Hindlimb muscle (tissue), 1 donor: ENCODE measurements at places on chromosomes 13 and 19.

GRCh38 chr19:39325778-39326665 lies 5.4 kb upstream of the LRFN1 start:
- no peak for DNase-seq

DNA sequence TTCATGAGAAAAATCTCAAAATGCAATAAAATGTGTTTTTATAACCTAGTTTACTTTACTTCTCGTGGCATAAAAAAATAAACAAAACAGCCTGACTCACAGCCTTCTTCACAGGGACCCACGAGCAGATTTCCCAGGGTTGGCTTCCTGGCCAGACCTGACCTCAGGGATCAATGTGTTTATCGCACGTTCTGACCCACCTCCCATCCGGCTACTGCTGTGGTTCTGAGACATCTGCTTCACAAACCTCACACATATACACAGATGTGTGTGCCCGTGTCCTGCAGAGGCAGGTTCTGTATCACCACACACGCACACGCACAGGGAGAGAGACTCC lies 118.3 kb downstream of the COL4A2 start:
- no peak for DNase-seq

DNA sequence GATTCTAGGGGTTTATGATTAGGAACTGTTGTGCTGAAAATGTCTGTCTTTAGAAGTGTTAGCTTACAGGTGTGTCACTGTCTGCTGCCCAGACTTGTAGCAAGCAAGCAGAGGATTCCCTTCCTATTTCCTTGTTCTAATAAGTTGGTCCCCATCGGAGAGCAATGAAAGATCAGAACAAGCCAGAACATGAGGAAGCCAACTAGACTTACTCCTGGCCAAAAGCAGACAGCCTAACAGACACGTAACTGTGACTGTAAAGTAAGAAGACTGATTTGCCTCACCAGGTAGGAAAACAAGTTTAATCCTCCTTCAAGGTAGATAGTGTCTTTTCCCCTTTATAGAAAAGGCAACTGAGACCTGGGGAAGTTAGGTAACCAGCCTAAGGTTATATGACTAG lies 12.5 kb downstream of the POLR1D start:
- DNase-seq, result no peak

GRCh38 chr13:113890774-113891480 lies 27.1 kb upstream of the GAS6 start:
- no peak for DNase-seq

- DNase-seq, result no peak
These were observed 19.6 kb downstream of the LILRB4 start for GRCh38 chr19:54682306-54682856.

DNA sequence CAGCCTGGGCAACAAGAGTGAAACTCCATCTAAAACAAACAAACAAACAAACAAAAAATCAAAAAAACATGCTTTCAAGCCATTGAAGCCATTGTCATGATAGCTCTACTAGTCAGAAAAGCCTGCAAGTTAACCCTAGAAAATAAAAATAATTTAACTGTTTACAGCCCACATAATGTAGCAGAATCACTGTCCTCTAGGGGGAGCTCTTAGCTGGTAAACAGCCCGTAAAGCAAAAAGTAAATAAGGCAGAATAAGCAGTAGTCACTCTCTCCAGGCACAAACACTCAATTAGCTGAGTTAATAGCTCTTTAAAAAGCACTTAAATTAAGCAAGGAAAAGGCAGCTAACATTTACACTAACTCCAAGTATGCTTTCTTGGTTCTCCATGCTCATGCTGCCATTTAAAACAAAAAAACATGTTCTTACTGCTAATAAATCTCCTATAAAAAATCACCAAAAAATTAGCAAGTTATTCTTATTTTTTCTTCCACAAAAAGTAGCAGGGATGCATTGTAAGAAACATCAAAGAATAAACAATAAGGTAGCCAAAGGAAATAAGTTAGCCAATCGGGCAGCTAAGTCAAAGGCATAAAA lies 11.3 kb downstream of the LILRB4 start:
- no peak for DNase-seq

DNA sequence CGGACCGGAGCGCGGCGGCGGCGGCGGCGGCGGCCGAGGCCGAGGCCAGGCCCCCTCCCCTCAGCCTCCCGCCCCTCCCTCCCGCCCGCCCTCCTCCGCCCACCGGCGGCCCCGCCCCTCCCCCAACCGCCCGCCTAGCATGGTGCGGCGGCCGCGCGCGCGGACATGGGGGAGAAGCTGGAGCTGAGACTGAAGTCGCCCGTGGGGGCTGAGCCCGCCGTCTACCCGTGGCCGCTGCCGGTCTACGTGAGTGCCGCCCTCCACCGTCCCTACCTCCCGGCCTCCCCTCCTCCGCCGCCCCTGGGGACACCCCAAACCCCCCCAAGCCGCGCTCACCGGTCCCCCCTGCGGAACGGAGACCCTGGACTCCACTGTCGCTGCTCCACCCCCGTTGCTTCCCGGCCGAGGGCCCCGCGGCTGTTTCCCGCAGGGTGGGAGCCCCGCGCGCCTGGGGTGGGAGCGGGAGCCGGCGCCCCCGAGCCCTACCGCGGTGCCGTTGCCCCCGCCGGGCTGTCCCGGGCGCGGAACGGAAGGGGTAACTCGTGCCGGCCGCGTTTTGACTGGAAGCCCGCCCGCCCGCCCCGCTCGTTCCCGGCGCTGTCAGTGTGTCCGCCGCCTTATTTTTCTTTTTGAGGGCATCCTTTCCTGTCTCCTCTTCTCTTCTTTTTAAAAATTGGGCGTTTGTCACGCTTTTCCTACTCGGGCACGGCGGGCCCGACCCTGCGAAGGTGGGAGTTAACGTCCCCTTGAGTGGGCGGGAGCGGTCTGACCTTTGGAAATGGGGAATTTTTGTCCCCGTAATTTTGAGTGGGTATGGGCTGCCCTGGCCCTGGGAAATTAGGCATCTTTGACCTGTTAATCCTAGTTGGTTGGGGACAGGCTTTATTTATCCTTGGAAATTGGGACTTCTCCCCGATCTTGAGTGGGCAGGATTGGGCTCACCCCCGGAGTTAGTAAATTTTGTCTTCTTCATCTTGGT lies 576 bp downstream of the DOT1L start:
- DNase-seq, result no peak

- DNase-seq, result peak; percentile 79
These were observed 13.3 kb downstream of the PLEKHF1 start for GRCh38 chr19:29678484-29679106.

GRCh38 chr19:36160821-36161596 lies 8.8 kb upstream of the COX7A1 start:
- DNase-seq, result no peak

GRCh38 chr13:75226733-75227435 lies 255.1 kb downstream of the TBC1D4 start:
- no peak for DNase-seq

GRCh38 chr19:42440357-42441048 lies 2.2 kb downstream of the CXCL17 start:
- peak; percentile 42 for DNase-seq

DNA sequence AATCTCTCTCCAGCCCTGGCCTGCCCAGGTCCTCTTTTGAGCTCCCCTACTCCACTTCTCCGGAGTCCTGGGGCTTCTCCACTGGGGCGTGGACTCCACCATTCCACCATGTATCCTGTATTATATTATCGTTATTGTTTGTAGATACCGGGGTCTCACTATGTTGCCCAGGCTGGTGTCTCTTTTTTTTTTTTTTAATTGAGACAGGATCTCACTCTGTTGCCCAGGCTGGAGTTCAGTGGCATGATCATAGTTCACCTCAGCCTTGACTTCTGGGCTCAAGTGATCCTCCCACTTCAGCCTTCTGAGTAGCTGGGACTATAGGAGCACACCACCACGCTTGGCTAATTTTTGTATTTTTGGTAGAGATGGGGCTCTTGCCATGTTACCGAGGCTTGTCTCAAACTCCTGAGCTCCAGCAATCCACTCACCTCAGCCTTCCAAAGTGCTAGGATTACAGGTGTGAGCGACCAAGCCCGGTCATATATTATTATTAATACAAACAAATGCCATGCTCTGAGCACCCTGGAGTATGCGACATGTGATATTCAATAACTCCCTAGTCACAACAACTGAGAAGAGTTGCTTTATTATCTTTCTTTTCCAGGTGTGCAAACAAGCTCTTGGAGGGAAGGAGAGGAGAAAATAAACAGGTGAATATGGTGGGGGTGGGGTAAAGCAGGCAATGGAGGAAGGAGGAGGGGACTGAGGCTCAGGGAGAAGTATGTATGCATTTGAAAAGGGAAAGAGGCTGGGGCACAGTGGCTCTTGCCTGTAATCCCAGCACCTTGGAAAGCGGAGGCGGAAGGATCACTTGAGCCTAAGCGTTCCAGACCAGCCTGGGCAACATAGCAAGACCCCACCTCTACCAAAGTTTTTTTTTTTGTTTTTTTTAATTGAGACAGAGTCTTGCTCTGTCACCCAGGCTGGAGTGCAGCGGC lies 2.8 kb upstream of the CERS4 start:
- DNase-seq, result no peak

- DNase-seq, result peak; percentile 70
These were observed 394.3 kb downstream of the FOXO1 start for GRCh38 chr13:40271931-40272775.

DNA sequence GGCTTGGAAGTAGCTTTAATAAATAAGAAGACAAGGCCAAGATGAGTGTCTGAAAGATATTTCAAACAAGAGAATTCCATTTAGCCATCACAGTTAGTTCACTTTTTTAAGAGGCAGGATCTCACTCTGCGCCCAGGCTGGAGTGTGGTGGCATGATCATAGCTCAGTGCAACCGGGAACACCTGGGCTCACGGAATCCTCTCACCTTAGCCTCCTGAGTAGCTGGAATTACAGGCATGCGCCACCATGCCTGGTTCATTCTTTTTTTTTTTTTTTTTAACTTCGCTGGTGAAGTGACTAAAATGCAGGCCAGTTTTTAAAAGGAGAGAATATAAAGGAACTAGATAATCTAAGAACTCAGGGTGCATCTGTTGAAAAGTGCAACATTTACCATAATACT lies 200.3 kb downstream of the KCTD12 start:
- no peak for DNase-seq

- no peak for DNase-seq
These were observed 90.3 kb upstream of the ZNF536 start for GRCh38 chr19:30281906-30282305.

DNA sequence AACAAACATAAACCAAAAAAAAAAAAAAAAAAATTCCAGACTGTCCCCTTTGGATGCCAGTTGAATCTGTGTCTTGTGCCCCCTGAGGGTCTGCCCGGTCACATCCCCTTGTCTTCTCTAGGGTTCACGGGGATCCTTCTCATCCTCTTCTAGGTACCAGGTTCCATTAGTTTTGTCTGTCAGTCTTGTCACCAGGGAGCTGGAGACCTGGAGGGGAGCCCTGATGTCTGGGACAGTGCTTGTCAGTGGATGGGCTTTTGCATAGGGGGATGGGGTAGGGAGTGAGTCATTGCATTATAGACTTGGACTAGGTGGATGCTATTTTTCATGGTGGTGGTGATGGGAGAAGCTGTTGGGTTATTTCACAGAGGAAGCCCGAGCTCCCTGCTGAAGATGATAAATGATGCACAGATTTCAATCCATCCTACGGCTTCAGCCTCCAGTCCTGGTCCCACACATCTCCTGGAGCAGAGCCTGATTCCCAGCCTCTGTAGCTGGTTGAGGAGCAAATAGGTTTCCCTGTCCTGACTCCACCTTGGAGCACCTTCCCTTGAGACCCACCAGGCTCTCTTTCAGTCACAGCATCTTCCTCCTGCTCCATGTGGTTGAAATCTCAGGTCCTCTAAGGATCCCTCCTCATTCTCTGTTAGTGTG lies 26.0 kb downstream of the WTIP start:
- DNase-seq, result no peak

- DNase-seq, result peak; percentile 11
These were observed 934.6 kb downstream of the PCDH17 start for GRCh38 chr13:58566176-58566575.

- no peak for DNase-seq
These were observed 14.6 kb upstream of the RPS15 start for GRCh38 chr19:1423436-1424191.

DNA sequence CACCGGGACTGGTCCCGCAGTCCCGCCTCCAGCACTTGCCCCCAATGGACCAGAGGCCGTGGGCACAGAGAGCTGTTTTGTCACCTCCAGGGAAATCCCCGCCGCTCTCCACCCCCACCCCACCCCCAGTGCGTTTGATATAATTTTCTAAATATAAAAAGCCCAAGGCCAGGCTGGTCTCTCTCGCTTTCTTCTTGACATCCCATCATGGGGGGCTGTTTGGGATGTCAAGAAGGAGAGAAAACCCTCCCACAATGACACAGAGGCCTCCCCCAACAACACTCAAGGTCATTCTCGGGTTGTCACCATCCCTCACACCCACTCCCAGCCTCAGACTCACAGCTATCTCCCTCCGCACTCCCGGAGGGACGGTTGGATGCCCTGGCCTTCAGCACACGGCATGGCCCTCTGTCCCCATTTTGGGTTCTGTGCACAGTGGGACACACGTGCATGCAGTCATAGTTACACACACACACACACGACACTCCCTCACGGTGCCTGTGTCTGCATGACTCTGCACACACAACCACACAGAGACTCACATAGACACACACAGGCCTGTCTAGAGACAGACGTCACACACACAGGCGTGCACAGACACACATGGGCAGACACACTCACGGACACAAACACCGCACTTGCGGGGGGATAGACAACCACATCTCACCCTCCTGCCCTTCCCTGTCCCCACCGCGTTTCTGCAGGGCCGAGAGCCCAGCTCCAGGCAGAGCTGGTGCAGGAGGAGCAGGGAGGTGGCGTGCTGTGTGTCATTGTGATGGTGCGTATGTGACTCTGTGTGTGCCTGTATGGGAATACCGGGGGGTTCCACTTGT lies 4.8 kb upstream of the NFIC start:
- DNase-seq, result no peak

DNA sequence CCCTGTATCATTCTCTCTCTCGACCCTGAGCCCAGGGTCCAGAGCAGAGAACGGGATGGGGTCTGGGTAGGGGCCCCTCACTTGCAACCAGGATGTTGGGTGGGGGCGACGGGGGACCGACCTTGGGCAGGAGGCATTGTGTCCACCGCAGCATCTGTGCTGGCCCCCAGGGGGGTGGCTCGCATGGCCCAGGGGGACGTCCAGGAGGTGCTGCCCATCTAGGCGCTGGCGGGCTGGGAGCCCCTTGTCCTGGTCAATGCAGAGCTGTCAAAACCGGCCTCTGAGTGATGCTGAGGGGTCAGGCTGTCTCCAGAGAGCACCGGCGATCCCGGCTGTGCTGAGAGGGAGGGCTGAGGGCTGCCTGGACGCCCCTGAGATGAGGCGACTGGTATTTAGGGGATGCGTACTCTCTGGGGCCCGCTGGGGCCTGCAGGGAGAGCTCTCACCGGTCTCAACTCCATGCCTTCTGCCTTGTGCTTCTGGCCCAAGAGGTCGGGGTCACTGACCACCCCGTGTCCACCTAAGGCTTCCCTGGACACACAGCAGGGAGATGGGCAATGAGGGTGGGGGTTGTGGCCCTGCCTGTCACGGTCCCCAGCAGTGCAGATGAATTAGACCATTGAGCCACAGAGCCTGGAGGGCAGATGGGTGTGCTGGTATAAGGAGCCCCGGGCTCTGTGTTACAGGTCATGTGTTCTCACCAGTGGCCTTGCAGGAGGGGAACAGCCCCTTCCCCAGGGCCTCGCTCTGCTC lies 8.6 kb downstream of the RPS9 start:
- no peak for DNase-seq

GRCh38 chr13:57638186-57638890 lies 6.8 kb downstream of the PCDH17 start:
- DNase-seq, result no peak

- DNase-seq, result no peak
These were observed 249.2 kb downstream of the ZNF536 start for GRCh38 chr19:30621326-30621920.
